H4 (cell line): ENCODE measurements at places on chromosomes 5 and 9. TPM values are rescaled to one million over a fixed set of nuclear protein-coding genes. Genes with fewer than 3 reads are reported as not detected.
A peak's percentile ranks its signal among the peaks of the same experiment; 100 is the strongest.

DNA sequence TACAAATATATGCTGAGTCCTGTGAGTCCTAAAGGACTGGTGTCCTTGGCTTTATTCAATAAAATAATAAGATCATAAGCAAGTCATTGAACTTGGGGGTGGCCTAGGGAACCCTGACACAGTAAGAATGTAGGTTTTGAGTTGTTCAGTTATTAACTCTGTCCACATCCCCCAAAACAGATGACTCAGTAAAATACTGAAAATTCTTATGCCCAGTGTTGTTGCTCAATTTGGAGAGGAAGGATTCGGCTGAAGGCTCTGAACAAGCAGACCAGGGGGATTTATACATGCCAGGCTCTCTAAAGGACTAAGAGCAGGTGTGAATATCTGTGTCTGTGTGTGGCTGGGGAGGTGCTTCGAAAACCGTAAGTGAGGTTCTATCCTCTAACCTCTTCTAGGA, 173.7 kb downstream of the RMI1 start:
- DNase-seq: no peak

- DNase-seq: no peak
These were observed 31.4 kb upstream of the TMC1 start for GRCh38 chr9:72489986-72490385.

DNA sequence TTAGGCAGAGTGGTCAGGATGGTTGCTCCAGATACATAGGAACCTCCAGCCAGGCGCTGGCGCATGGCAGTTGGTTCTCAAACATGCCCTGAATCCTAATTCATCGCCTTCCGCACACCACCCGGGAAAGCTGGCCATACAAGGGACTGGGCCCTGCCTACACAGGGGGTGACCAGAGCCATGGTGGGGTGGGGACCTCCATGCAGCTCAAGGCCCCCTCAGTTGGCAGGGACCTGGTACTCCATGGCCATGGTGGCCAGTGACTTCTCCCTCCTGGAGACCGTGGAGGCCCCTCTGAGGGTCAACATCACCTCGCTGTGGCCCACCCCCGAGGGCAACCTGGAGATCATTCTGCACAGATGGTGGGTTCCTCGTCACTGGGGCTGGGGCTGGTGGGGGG, 26.8 kb downstream of the PAEP start:
- no peak for DNase-seq

- DNase-seq: no peak
These were observed 165.5 kb downstream of the RORB start for GRCh38 chr9:74662674-74663073.

- no peak for DNase-seq
These were observed 20.5 kb downstream of the MAST4 start for GRCh38 chr5:66616520-66617225.

DNA sequence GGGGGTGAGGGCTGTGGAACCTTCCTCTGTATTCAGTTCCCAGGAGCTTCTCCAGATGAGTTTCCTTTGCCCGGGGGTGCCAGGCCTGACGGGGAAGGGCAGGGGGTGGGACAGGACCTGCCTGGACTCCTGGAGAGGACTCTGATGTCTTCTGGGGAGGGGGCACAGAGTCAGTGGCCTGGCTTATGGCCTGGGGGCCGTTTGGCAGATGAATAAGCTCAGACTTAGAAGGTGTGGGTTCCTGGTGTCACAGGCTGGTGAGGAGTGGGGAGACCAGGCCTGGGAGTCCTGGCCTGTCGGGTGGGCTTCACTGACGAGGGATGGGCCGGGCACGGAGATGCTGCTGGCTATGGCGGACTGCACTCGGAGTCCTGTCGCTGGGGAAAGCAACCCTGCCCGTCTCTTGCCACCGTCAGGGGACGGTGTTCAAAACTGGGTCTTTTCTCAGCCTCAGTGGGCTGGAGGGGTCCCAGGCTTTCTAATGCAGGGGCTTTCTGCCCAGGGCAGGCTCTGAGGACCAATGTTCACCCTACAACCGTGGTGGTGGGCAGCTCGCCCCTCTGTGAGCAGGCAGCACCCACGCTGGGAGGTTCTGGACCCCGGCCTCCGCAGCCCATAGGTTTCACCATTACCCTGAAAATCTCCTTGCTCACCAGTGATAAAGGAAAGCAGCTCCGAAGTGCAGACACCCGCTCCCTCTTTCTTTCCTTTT, 16.2 kb downstream of the COL5A1 start:
- DNase-seq: no peak

DNA sequence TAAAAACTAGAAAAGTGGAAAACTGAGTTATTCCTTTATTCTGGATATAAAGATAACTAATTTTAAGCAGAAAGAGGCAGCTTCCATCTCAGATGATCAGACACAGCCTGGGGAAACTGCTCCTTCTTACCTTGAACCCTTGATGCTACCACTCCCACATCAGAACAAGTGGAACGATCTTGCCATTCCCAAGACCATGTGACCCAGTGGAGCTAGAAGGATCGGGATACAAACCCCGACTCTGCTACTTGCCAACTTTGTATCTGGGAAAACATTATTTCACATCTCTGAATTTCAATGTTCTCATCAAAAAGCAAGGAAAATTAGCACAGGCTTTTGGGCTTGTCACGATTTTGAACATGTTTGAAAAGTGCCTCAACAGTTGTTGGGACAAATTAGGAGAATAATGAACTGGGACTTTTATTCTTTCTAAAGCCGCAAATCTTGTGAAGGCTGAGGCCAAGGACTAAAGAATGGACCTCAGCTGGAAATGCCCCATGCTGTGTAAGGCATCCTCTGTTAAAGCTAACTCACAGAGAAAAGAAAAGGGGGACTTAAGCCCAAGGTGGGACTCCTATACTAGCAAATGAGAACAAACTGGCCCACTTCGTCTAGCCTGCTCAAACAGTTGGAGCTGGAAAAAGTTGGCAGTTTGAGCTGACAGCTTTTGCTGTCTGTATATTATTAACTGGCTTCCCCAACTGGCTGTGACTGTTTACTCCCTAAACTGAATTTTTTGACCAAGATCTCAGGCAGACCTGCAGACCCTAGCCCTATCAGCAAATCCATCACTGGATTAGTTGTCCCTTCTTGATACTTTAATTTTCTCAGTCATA, 552.3 kb downstream of the EFNA5 start:
- no peak for DNase-seq

GRCh38 chr9:127437497-127438264, 13.5 kb downstream of the ZNF79 start:
- DNase-seq: no peak

DNA sequence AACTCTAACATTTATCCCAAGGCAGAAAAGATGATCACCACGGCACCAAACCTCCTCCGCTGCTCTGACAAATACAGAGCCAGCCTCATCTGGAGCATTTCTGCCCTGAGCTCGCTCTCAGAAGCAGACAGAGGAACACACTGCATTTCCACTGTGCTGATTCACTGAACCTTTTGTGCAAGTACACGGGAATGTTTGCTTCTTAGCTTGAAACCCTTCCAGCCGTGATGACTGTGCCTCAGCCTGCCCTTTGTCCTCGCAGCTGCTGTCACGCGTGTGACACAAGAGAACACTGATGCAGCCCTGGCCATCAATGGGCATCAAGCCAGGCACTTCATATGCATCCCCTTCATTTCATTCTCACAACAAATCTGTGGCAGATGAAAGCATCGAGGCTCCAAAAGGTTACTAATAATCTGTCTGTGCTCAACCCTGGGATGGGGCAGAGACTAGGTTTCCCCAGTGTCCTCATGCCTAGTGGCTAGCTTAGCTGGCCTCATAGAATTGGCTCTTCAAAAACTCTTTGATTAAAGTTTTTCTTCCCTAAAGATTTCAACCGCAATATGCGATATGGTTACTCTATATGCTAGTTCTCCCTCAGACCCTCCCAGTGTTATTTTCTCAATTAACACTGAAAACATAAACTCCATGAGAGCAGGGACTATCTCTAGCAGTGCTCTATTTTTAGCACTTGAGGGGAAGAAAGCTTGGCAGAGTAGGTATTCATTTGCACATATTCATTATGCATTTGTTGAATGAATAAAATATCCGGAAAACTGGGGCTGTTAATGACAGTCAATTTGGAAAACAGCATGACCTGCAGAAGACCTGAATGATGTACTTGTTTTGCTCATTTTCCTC, 7.3 kb downstream of the CDC14B start:
- peak; percentile 79 for DNase-seq

GRCh38 chr5:37665272-37665671, 174.6 kb downstream of the GDNF start:
- no peak for DNase-seq

DNA sequence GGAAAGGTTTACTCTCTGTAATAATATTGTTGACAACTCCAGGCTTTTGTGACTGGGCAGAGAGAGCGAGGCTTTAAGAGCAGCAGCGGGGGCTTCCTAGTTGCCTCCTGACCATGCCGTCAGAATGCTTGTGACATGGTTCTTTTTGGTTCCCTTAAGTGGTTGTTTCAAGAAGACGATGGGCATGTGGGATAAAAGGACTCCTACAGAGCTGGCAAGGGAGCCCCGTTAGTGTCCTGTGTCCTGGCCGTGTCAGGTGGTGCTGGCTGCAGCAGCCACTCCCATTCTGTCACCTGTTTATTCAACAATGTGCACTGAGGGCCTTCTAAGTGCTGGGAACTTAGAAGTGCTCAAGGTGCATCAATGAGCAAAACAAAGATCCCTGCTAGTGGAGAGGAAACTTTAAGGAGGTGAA, 19.7 kb downstream of the LCP2 start:
- DNase-seq: no peak

GRCh38 chr5:166909040-166909439, 1382.4 kb upstream of the WWC1 start:
- peak; percentile 74 for DNase-seq

- DNase-seq: no peak
These were observed at the start of gene DIPK1B for GRCh38 chr9:136711751-136712689. Gene DIPK1B (plus strand): TSS chr9:136712572. CDS start chr9:136712666, 94 bp downstream.

GRCh38 chr5:38135486-38136039, 122.8 kb upstream of the EGFLAM start:
- no peak for DNase-seq

DNA sequence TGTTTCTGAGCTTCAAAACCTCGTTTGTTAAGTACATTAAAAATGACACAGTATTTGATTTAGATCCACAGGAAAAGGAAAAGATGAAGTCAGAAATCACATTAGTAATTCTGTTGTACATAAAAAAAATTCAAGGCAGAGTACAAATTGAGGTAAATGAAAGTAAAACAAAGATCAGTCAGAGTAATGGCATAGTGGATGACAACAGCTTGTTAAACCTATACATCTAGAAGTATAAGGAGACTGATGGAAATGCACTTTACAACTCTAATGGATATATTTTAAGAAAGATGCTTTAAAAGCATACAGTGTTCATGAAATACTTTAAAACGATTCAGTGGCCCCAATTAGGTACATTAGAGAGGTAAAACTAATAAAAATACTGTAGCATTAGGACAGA, 631.3 kb upstream of the SEMA6A start:
- DNase-seq: no peak

DNA sequence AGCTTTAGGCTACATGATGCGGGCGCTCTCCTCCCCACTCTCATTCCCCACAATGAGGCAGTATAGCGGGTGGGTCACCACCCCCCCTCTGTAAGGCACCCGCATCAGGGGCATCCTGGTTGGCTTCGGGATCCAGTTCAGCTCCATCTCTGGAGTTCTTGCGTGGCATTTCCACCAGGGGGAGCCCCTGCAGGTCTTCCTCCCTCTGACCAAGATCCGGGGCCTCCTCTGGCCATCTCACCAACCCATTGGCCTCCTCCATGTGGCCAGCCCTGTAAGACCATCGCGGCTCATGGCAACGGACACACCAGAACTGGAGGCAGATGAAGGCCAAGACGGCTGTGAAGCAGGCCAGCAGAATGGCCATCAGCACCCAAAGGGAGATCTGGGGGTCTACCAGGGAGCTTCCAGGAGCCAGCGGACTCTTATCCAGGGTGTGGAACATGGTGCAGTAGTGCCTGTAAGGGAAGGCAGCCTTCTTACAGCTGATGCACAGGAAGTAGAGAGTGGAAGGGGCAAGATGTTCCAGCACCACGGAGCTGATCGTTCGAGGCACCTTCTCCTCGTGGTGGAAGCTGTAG, 77.0 kb downstream of the CYFIP2 start:
- peak; percentile 37 for DNase-seq

DNA sequence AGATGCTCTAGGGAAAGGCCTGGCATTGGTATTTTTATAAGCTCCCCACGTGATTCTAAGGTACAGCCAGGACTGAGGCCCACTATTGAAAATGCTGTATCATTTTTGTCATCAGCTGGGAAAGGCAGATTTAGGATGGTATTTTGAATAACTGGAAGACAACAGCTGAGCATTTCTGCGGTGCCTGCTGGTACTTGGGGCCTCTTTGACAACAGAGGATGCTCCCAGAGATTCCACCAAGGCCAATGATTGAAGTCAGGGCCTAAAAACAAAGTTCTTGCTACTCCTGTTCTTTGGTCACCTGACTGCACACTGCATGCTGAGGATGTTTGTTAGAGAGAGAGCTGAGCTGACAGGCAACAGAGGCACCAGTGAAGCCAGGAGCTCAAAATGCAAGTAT, 8.1 kb downstream of the FBLL1 start:
- no peak for DNase-seq

DNA sequence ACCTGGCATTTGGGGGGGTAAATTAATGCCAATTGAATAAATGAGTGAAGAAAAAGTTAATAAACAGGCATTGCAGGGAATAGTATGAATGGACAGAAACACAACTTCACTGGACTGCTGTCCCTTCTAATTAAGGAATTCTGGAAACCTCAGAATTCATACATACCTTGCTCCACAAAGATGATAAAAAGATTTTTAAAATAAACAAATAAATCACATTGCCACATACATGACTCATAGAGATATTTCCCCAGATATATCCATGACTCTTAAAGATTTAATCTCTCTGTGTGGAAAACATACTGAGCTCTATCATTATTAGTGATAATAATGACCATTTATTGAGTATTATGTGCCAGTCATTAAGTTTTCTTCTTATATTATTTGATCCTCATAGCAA, 469.0 kb upstream of the MEF2C start:
- DNase-seq: no peak

DNA sequence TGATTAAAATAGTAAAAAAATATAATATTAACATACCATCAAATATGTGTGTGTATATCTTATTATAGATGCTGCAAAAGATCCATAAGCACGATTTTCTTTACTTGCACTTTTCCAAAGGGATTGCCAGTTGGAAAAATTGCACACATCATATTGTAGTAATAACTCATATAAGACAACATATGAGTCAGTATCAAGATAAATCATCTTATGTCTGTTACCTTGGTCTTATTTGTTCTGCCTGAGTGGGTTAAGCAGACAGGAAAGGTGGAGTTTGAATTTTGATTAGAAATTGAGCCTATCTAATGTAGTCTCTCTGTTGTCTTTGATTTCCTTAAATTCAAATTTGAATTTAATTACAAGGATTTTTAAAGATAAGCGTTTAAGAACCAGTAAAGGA, 24.6 kb downstream of the LYSMD3 start:
- DNase-seq: no peak

GRCh38 chr9:69433392-69433791, 108.4 kb downstream of the ENTREP1 start:
- no peak for DNase-seq

GRCh38 chr9:89983411-89983810, 378.6 kb downstream of the GADD45G start:
- no peak for DNase-seq

- DNase-seq: peak; percentile 12
These were observed 654 bp downstream of the PURA start for GRCh38 chr5:140114341-140115185.

GABRA6 gene
- total RNA-seq: 0.14 TPM in 1 of 2 replicates, not detected in the other

LCN2 gene
- total RNA-seq: 0.19 TPM in 1 of 2 replicates, not detected in the other

CCL19 gene
- not detected in 2 replicates for total RNA-seq

RNF145 gene
- 18.3 and 37.2 TPM in 2 replicates for total RNA-seq

ISL1 gene
- 4.6 TPM in 2 replicates for total RNA-seq

PCDHGB1 gene
- total RNA-seq: 0.43 and 3.1 TPM in 2 replicates

LCN1 gene
- not detected in 2 replicates for total RNA-seq
